ENCODE measurements at places on chromosomes 3 and 15.

GRCh38 chr3:126753191-126754160 is 49.4 kb downstream of the CHCHD6 start:
- no peak for DNase-seq

DNA sequence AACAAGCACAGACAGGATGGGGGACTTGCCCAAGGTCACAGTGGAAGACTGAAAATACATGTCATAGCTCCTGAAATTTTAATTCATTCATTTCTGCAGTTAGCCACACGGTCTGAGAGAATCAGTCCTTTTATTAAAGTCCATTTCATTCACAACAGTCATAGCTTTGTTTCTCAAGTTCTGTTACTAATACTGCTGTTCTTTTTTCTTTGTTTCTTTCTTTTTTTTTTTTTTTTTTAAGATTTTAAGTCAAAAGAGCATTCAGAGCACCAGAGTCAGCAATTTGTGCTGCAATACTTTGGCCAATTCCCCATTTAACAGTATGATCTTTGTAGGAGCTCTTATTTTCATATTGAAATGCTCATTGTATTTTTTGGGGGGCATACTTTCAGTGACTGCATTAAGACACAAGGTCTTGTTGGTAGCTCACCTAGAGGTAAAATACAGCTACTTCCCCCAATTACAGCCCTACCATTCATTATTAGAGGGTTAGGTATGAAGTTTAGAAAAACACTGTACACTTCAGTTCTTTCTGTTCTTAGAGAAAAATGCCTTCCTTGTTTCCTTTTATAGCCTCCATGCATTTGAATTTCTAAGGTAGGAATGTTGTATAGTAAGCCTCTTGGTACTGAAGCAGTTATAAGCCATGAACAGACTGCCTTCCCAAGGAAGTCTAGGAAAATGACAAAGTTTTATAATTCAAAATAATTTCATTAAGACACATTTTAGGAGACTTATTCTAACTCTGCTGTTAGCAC is 9.6 kb downstream of the GALK2 start:
- DNase-seq, result peak; percentile 94

DNA sequence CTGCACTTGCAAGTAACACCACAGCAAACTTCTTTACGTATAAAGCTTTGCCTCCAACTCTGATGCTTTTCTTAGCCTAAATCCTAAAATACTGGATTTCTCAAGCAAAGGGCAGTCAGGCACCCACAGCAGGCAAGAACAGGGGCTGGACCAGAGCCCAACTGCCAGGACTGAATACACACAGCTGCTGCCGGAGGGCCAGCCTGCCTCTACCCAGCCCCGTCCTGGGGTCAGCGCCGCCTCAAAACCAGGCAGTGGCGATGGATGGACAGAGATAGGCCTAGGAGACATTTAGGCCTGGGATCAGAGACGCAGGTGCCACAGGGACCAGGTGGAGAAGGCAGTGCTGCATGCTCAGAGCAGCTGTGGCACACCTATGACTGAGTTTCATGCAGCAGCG is 47.6 kb upstream of the SEC61A1 start:
- DNase-seq, result no peak

DNA sequence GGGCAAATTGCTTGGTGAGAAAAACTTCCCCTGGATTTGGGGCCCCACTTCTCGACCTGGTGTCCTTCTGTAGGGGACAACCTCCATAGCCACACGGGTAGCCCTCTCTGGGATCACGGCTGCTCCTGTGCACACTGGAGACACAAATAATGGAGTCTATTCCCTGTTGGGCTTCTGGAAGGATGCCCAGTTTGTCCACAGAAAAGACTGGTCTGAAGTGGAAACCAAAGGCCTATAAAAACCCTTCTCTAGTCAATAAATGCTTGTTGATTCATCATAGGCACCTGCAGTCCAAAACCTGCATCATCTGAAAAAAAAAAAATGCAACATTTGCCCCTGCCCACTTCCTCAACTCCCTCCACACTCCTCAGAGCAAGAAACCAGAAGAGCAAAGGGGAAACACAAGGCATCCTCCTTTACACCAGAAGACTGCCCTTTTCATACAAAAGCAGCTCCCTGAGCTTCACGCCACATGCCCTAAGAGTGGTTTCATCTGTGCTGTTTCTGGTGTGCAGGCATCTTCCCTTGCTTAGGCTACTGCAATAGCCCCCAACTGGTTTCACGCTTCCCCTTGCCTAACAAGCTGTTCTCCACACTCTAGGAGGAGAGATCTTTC is 36.3 kb downstream of the SRGAP3 start:
- DNase-seq, result no peak

GRCh38 chr3:69784954-69785514 is 45.8 kb downstream of the MITF start:
- no peak for DNase-seq

GRCh38 chr3:116260491-116260890 is 184.8 kb downstream of the LSAMP start:
- DNase-seq, result no peak

DNA sequence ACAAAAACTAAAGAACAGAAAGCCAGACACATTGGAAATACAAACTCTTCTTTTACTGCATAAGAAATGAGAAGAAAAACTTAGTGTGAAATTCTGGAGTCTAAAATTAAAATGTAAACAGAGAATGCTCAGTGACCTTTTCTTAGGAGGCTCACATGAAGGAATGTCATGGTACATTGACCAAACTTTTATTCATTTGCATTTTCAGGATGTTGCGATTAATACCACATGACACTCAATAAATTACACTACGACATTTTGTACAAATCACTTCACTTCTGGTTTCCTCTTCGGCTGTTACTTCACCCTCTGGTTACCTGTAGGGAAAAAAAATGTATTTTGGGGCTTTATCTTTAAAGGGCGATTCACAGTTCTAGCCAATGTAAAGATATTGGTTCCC is 56.4 kb upstream of the ACTC1 start:
- DNase-seq, result no peak

- DNase-seq, result peak; percentile 36
Observed at GRCh38 chr3:69143612-69144011, 21.2 kb upstream of the LMOD3 start.

DNA sequence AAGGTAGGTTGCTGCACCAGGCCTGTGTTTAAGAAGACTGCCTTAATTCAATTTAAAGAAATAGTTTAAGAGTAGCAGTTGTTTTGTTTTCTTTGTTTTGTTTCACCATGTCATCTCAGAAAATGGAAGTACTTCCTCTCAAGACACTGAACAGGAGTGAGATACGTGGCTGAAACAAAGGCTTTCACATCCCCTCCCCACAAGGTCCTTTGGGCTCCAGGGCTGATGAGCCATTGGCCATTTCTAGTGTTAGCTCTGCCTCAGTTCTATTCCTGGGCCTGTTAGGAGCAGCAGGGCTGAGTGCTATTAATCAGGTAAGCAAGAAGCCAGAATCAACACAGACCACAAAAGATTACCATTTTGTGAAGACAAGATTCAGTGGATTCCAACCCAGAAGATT is 132.8 kb downstream of the KCNAB1 start:
- DNase-seq, result no peak

DNA sequence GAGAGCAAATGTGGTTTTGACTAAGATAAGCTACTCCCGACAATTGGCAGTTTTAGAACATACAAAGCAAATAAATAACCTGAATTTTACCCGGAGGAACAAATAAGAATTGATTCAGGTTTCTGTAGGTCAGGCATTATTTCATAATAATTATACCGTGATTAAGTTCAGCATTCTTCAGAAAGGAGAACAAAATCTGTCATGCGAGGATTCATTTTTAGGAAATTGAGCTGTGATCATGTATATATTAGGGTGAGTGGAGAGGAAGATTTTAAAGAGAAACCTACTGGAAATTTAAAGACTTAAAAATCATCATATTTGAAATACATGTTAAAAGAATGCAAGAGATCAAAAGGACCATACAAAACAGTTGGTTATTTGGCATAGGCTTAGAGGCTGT is 20.5 kb downstream of the ZNF609 start:
- DNase-seq, result no peak

DNA sequence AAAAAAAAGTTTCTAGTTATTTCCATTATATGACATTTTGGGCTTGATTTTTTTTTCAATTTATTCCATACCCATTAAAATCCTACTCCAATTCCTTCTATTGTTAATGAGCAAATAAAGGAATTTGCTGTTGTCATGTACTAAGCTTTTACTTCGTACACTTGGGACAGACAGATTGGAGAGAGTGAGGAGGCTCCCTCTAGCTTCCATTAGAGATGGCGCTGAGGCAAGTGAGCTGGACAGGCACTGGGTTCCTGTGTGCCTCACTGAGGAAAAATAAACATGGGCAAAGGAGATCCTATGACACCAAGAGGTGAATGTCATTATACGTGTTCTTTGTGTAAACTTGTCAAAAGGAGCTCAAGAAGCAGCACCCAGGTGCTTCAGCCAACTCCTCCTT is 441.1 kb upstream of the MDFIC2 start:
- peak; percentile 17 for DNase-seq

GRCh38 chr15:36415643-36416042 is 163.8 kb upstream of the CDIN1 start:
- no peak for DNase-seq

DNA sequence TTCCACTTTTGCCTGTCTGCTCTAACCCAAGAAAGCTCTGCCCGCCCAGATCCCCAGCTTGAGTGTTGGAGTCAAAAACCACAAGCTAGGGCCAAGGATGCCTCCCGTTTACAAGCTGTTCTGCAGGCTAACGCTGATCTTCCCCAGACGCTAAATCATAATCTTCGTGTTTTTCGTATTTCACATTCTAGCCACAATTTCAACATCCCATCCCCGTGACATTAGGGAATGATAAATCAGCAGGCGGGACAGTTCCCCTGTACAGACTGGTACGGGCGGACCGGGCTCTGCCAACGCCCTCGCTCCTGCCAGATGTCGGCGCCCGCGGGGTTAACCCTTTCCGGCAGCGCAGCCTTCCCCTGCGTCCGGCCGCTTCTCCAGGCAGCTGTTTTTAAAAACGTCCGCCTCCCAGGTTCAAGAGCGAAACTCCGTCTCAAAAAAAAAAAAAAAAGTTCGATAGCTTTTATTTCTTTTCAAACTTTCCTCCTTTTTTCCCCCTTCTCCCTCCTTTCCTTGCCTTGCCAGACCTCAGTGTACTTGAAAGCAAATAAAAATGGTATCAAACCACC is 81.0 kb upstream of the BNC1 start:
- DNase-seq, result no peak

DNA sequence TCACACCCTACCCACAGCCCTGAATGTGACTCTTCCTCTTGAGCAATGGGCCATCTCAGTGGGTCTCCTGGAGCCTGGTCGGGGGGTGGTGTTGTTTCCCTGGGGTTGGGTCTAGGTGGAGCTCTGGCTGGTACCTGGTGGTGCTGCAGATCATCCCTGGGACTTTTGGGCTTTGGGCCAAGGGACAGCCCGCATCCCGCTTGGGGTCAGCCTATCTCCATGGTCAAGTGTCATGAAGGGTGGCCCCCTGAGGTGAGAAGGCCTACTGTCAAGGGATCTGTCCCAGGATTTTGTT is 202.0 kb downstream of the UBE3A start:
- no peak for DNase-seq

- DNase-seq, result peak; percentile 84
Observed at GRCh38 chr3:176814285-176814684, 383.0 kb downstream of the TBL1XR1 start.

- DNase-seq, result no peak
Observed at GRCh38 chr15:90078965-90079364, 23.3 kb downstream of the IDH2 start.

GRCh38 chr3:138456961-138457862 is 22.8 kb downstream of the ESYT3 start:
- no peak for DNase-seq

GRCh38 chr3:169627073-169627472 is 36.4 kb downstream of the MECOM start:
- DNase-seq, result no peak

DNA sequence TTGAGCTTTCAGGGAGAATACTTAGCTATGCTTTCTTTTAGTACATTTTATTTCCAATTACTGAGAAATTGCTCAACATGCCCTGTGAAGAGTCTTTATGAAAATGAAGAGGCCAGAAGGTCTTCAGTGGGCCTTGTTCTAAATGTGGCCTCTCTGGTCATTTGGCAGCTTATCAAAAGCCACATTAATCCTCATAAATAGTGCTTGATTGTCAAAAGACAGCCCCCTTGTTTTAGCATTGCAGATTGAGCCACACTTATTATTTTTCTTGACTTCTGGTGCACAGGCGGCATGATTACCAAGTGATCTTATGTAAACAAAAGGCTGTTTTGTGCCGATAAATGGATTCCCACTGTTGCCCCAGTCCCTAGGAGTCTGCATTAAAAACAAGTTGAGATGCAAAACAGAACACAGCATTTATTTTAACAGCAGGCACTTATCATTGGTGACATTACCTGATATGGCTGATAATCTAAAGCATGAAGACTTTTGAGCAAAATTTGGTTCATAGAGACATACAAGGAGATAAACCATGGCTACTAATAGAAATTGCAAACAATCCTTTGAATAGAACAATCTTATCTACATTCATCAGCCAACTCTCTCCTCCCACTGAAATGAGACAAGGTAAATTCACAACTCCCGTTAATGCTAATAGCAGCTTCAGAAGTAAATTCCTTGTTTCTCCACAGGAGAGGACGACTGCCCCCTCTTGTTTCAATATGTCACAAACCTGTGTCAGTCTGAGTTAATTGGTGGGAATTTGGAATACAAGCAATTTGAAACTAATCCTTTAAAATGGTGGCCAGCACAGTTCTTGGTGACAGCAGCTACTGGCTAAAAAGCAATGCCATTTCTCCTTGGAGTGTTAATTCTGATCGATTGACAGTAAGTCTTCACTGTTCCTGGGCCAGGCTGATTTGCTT is 194.3 kb downstream of the NSUN3 start:
- peak; percentile 81 for DNase-seq

DNA sequence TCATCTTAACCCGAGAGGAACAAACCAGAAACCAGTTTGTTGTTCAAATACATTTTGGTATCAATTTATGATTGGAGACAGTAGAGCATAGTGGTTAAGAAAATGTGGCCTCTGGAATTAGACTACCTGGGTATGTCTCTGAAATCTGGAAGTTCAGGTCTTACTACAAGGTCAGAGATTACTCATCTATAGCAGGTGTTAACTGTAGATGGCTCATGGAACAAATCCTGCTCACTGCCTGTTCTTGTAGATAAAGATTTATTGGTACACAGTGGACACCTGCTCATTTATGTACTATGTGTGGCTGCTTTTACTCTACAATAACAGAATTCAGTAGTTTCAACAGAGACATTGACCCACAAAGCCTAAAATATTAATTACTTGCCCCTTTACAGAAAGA is 413.3 kb downstream of the CNTN6 start:
- no peak for DNase-seq

- DNase-seq, result peak; percentile 75
Observed at GRCh38 chr15:28975766-28976179, 90.0 kb downstream of the APBA2 start.

GRCh38 chr3:48553886-48554845 is 2.4 kb downstream of the PFKFB4 start:
- no peak for DNase-seq
